ENCODE measurements at places on chromosomes 7 and 10.

DNA sequence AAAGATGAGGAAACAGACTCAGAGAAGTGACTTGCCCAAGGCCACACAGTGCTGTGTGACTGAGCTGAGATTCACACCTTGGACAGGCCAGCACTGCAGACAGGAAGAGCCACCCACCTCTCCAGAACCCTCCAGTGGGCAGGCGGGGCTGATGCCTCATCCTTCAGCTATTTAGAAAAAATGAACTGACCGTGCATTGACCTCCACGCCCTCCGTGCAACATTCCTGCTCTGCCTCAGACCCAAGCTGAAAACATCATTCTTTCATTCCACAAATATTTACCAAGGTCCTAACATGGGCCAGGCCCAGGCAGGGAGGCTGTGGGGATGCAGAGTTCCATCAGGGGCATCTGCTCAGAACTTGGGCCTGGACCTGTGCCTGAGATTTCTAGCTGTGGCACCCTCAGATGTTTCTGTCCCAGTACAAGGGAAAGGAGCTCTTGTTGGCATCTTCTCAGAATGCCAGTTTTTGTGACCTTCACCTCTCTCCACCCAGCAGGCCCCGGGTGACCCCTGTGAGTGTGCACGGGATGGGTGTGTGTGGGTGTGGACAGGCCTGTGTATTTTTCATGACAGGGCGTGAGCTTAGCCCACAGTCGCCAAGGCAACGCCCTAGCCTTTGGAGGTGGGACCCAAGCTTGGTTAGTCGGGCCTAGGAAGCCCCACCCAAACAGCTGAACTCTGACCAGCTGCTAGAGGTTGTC is 6.5 kb downstream of the VSIR start:
- no peak for DNase-seq

DNA sequence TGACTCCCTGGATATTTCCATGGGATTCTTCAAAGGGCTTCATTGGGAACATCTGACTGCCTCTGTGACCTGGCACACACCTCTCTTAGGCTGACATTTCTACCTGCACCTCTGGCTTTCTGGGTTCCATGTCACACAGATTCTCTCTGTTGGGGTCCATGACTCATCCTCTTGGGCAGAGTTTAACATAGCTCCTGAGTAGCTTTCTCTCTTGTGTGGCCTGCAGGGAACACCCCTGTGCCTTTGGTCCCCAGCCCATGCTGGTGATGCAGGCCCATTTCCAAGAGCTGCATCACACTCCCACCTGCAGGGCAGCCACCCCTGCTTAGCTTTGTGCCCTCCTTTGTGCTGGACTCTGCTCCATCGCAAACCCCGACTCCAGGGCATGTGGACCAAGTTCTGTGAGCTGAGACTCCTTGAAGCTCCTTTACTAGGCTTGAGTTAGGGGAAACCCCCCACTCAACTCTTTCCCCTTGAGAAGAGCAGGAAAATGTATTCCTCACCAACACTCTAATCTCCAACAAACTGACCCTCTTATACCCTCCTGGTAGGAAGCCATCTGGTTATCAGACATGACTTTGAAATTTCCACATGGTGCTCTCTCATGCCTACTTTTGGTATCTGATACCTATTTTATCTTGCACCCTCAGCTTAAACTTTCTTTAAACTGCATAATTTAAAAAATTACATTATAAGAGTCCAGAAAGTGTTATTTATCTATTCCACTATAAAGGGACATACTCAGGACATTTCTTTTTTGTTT is 93.3 kb downstream of the ZNF777 start:
- DNase-seq: no peak

GRCh38 chr10:132094581-132095234 is 29.0 kb downstream of the JAKMIP3 start:
- no peak for DNase-seq

DNA sequence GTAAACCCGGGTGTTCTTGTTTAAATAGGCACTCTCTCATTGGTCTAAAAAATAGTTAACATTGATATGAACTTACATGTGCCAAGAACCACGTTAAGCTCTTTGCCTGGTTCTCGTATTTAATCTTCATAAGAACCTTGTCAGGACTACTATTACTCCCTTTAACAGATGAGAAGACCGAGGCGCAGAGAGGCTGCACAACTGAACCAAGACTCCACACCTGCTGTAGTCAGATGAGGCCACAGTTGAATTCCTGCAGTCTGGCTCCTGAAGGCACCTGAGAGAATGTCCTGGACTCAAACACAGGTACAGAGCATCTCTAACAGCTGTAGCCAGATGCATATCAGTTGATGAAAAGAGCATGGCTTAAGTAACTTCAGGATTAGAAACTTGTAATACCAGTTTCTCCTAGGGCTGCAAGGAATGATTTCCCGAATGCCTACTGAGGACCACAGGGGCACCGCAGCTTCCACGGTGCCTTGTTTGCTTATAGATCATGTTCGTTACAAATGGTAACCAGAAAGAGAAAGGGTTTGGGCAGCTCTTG is 9.5 kb downstream of the DDC start:
- no peak for DNase-seq

DNA sequence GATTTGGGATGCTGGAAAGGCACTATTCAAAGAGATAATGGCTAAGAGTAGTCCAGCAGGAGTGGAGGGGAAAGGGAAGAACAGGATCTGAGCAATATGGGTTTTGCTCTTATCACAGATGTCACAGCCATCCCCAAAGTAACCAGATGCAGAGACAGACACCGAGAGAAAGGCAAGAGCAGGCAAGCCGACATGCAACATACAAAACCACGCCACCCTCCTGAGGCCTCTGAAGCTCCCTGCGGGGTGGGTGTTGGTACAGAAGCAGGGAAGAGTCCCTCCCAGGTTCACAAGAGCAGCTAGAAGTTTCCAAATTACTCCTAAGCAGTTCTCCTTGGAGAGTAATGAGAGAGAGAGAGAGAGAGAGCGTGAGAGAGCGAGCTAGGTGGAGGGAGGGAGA is 10.8 kb upstream of the C10orf53 start:
- no peak for DNase-seq

DNA sequence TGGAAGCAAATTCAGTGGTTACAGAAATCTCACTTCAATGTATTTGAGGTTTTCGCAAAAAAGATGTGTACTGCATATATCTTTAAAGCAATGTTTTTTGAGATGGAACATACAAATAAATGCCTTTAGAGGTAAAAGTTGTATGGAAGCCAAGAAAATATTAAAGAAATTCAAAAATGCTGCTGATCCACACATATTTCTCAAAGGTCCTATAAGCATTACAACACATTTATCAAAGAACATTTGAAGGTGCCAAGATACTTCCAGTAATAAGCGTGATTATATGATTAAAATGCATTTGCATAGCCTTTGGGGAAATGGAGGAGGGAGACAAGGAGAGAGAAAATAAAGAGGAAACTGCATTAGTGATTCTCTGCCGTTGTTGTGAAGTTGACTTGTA is 260.1 kb downstream of the BICC1 start:
- DNase-seq: no peak
